ENCODE measurements at places on chromosomes 12 and 14. TPM values are rescaled to one million over a fixed set of nuclear protein-coding genes. Genes with fewer than 3 reads are reported as not detected.

The ATP2B1 gene
- total RNA-seq = 98.8 TPM

The LRRC43 gene
- 5.3 TPM for total RNA-seq

The GALNT6 gene
- total RNA-seq = 8.6 TPM

The CLEC2D gene
- total RNA-seq = 11.7 TPM

The TRHDE gene
- total RNA-seq = 40.1 TPM
